Spinal cord (tissue), 10 donors: ENCODE measurements at places on chromosomes 12 and 14. TPM values are rescaled to one million over a fixed set of nuclear protein-coding genes. Genes with fewer than 3 reads are reported as not detected.

- no peak for DNase-seq
These were observed 1.3 kb downstream of the PLEKHG3 start for GRCh38 chr14:64705381-64706118.

The NOVA1 gene
- polyA plus RNA-seq, result 232 TPM

DNA sequence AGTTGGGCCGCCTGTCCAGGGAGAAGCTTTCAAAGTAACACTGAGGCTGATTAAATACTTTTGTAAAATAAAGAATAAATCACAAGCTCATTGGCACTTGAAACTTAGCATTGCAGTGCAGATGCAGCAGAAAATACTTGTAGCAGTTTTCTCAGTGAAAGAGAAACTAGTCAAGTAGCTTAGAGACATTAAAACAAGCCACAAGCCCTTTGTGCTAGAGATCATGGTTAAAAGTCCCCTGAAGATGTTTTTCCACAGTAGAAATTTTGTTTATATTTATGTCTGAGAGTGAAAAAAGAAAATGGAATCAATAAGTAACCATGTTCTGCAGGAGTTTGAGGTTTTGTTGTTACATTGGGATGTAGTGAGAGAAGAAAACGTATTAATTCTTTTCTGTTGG lies 5.9 kb downstream of the PSEN1 start:
- DNase-seq, result no peak

DNA sequence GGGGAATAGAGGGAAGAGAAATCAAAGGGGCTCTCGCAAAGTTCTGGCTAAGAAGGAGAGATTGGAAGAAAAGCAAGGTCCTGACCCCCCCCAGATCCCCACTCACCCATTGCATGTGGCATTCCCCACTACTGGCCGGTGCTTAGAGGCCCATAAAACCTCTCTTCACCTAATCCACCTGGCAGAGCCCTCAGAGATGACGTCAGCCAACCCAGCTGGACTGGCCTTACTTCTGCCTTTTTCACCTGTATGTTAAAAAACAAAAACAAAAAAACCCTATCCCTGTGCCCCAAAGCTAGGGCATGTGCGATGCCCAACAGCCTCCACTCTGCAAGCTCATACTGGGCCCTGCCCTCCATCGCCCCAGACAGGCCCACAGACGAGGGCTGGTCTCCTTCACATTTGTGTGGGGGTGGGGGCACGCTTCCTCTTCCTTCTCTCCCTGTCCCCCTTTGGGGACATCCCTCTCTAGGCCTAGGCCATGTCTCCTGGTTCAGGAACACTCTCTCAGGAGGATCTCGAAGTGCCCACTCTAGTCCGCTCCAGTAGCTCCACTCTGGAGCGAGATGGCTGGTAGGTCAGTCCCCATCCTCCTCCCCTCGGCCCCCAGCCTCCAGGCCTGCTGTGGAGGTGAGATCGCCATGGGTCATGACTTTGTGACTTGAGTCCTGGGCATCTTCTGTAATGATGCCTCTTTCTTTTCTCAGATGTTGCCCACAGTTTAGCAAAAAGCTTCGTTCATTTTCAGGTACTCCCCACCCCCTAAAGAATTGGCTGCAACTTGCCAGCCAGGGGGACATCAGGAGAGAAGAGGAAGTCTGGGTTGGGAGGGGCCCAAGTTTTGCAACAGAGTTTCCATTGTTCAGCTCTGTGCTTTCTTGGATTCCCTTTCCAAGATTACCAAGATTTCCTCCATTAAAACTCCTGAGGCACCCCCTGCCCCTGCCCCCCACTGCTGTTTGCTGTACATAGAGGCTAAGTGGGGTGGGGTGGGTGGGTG lies 37.0 kb downstream of the FIGNL2 start:
- no peak for DNase-seq

- no peak for DNase-seq
These were observed 146.1 kb downstream of the KITLG start for GRCh38 chr12:88433997-88434703.

DNA sequence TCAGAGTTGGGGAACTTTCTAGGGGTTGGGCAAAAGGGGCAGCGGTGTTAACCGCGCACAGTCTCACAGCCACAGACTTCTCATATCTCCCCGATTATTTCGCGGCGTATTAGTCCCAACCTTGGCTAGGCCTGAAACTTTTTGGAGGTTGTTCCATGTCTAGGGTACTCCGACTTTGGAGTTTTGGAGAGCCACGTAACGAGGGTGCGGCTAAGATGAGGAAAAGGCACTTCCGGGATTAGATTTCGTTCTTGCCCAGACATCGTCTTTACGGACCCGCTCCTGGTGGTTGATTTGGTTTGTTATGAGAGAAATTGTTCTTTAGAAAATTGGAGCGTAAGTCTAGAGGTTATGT lies 513 bp downstream of the CCNK start:
- no peak for DNase-seq

DNA sequence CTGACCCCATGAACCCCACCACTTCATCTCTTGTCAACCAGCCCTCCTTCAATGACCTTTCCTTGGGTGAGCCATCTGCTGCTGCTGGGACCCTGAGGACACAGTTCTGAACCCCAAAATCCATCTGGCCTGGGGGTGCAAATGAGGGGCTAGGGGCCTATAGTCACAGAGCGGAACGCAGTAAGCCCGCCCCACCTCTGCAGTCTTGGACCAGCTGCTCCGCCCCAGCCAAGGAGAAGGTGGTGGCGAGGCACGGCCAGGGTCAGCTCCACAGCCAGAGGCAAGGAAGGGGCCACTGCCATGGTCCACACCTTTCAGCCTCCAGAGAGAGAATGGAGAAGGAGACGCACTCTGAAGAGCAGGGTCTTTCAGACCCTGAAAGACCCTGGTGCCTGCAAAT lies 5.1 kb downstream of the TMEM179 start:
- no peak for DNase-seq

DNA sequence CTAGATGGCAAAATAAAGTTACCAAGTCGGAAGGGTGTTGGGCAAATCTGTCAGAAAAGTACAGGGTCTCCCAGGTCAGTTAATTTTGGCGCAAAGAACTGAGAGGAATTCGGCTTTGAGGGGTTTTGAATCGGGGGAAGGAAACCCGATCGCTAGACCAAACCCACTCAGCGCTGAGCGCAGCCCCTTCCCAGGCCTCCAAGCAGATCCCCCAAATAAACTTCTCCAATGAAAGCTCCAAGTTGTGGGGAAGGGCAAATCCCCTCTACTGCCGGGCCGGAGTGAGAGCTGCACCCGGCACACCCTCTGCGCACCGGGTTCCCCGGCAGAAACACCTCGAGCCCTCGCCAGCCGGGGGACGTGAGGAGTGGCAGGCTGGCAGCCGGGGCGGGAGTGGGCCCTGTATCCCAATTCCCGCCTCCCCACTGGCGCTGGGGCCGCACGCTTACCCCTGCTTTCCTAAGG lies 441 bp downstream of the E2F7 start:
- no peak for DNase-seq

The STYK1 gene
- polyA plus RNA-seq, result 6.4 TPM

GRCh38 chr14:51216602-51217001 lies 23.4 kb upstream of the TMX1 start:
- no peak for DNase-seq

GRCh38 chr12:19084547-19084946 lies 45.0 kb upstream of the PLEKHA5 start:
- DNase-seq, result no peak

- DNase-seq, result no peak
These were observed 5.2 kb downstream of the PPM1A start for GRCh38 chr14:60254176-60254575.

DNA sequence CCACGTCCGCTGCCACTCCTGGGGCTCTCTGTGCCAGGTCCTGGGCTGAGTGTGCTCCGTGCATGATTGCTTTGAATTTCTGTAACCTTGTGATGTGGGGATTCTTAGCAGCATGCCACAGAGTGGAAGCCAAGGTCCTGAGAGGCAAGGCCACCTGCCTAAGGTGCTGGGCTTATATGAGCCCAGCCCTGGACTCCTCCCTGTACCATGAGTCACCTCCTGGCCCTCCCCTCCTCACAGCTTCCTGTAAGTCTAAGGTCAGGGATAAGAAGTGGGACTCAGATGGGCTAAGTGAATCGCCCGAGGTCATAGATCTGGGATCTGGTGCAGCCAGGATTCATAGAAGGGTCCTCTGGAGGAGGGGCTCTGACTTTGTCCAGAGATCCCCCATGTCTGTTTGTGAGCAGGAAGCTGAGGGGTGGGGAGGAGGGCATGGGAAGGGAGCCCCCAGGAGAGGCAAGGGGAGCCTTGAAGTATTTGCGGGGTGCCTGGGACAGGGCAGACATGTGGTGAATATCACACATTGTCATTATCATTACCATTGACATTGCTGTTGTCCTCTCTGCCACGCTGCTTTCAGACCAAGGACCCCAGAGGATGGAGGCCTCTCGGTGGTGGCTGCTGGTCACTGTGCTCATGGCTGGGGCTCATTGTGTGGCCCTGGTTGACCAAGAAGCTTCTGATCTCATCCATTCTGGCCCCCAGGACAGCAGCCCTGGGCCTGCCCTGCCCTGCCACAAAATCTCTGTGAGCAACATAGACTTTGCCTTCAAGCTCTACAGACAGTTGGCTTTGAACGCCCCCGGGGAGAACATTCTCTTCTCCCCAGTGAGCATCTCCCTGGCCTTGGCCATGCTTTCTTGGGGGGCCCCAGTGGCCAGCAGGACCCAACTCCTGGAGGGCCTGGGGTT lies 28.8 kb downstream of the SERPINA3 start:
- no peak for DNase-seq

GRCh38 chr14:59305836-59306555 lies 117.5 kb downstream of the DAAM1 start:
- no peak for DNase-seq

GRCh38 chr12:4392223-4392742 lies 12.8 kb upstream of the FGF23 start:
- DNase-seq, result no peak

DNA sequence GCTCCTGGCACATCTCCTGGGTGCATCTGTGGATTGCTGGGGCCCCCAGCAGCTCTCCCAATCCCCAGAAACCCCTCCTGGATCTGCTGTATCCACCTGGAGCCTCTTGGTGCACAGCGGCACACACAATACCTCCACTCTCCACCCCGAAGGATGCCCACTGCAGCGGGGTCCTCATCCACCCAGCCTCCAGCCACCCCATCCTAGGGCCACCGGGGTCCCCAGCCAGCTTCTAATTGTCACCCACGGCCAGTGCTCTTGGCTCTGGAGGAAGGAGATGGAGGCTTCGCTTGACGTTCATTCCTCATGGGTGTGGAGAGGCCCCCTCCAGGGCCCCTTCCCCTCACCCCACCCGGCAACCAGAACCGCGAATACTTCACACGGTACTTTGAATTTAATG lies 31.6 kb upstream of the TMEM179 start:
- DNase-seq, result no peak

DNA sequence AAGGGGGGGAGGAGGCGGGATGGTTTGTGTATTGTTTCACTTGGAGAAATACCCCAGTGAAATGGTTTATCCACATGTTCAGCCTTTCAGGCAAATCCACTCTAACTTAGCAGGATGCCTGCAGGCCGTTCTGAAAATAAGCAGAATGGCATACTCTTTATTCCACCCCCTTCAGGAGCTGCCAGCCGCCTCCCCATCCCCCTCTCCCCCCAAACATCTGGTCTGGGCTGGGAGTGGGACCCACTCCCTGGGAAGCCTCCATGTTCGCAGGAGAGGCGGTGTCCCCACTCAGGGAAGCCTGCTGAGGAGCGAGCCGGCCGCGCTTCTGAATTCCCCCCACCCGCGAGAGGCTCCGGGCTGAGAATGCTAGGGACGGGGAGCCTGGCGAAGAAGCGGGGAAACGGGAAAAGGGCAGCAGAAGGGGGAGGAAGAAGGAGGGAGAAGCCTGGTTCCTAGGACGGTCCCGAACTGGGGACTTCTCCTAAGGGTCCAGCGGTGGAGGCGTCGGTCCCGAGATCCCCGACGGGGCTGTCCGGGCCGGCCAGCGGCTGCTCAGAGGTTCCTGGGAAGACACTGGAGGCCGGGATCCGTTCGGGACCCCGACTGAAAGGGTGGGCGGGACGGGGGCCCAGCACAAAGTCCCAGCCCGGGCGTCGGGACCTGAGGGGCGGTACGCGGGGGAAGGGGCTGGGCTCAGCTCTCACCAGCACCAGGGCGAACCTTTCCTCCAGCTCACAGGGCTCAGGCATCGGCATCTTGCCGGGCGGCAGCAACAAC lies 666 bp downstream of the FMNL3 start:
- DNase-seq, result no peak

GRCh38 chr14:76463105-76463504 lies 87.2 kb downstream of the ESRRB start:
- DNase-seq, result no peak

- DNase-seq, result no peak
These were observed 94.4 kb downstream of the CHGA start for GRCh38 chr14:93017301-93017797.

DNA sequence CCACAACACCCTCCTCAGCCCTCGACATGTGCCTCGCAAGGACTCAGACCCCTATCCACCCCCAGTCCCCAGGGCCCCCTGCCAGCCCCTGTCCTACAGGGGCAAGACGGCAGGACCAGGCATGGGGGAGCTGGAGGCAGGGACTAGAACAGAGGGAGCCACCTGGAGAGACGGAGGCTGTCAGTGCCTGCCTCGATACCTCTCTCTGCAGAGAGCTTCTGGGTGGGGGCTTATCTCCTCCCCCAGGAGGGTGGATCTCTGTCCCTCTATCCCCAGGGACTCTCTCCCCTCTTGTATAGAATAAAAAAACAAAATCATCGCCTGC lies 2.0 kb upstream of the CPNE6 start:
- DNase-seq, result no peak

The CLMN gene
- polyA plus RNA-seq, result 4.1 TPM

DNA sequence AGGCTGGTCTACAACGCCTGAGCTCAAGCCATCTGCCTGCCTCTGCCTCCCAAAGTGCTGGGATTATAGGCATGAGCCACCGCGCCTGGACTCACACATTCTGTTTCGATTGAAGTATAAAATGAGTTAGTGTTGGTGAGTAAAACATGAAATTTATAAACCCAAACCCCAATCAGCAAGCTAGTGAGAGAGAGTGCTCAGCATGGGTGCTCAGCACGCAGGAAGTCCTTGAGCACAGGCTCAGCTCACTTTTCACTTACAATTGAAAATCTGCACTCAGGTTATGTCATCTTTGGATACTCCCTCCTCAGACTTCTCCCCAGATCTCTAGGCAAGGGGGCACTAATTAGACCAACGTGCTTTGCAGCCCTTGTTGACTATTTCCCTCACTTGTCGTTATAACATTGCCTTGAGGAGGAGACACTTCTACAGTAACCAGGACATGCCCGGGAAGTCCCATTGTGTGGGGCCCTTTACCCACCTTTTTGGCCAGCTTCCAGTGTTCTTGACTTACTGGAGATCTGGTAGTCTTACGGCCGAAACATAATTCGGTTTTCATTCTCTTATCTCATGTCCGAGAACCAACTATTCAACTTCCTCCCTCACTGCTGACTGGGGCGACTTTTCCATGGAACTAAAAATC lies 68.5 kb upstream of the AMN1 start:
- DNase-seq, result no peak

The PRH2 gene
- not detected for polyA plus RNA-seq

DNA sequence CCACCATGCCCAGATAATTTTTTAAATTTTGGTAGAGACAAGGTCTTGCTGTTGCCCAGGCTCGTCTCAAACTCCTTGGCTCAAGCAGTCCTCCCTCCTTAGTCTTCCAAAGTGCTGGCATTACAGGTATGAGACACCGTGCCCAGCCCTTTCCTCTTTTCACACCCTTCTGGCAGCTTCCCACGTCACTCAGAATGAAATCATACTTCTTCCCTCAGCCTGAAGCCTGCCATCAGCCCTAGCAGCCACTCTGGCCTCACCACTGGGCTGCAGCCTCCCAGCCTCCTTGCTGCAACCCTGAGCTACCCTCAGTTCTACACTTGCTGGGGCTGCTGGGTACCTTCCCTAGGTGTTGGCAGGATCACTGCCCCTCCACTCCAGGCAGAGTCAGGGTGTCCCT lies 18.2 kb downstream of the ANKRD9 start:
- DNase-seq, result no peak
